ENCODE measurements at places on chromosomes 5 and 9.

GRCh38 chr5:66741394-66741793 is 145.2 kb downstream of the MAST4 start:
- DNase-seq, result no peak

- DNase-seq, result no peak
These were observed 641.5 kb upstream of the CDH10 start for GRCh38 chr5:25286319-25286718.

DNA sequence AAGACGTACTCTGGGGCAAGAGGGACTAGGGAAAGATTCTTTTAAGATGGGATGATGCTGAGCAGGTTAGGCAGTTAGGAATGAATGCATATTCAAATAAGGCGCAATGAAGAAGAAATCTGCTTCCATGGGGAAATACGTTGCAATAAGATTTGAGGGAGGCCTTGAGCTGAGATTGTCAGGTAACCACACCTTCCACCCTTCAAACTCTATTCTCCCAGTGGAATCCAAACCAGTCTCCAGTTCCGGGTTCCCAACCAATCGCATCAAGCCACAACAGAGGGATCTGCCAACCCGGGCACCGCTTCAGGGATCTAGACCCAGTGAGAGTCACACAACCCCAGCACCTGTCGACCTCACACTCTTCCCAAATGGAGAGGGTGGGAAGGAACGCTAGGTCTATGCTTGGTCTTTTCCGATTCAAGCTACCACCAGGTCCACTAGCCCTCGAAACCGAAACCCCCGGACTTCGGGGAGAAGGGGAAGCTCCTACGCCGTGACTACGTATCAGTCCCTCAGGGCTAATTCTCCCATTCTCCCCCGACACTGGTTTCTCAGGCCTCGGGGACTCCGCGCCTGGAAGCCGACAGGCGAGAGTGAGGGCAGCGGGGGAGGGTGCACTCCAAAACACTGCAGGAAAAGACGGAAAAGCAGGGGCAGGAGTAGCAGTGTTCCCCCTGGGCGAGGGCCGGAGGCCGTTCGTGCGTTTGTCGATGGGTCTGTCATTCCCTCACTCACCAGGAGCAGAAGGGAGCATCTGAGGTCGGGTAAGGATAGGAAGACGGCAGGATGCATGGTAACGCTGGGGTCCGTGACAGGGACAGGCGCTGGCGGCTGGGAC is 534 bp downstream of the ERP44 start:
- DNase-seq, result peak; percentile 75

- DNase-seq, result peak; percentile 22
These were observed 1.6 kb downstream of the WNK2 start for GRCh38 chr9:93185266-93186214.

DNA sequence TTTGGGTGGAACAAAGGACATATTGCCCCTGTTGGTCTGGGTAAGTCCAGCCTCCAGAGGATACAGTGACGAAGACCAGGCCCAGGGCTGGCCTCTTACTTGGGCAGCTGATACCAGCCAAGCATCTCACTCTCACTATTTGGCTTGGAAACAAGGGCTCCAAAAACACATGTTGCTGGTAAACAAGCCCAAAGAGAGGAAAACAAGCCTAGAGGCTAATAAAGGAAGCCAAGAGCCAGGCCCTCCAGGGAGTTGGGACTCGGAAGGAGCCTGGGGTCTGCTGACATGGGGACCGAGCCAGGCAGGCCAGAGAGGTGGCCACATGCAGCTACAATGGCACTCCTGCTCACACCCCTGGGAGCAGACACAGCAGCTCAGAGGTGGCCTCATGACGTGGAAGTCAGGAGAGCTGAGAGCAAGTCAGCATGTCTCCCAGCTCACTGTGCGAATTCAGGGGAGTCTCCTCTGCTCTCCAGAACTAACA is 5.7 kb downstream of the SPARC start:
- no peak for DNase-seq

- DNase-seq, result no peak
These were observed 15.3 kb downstream of the MATR3 start for GRCh38 chr5:139308797-139309196.

DNA sequence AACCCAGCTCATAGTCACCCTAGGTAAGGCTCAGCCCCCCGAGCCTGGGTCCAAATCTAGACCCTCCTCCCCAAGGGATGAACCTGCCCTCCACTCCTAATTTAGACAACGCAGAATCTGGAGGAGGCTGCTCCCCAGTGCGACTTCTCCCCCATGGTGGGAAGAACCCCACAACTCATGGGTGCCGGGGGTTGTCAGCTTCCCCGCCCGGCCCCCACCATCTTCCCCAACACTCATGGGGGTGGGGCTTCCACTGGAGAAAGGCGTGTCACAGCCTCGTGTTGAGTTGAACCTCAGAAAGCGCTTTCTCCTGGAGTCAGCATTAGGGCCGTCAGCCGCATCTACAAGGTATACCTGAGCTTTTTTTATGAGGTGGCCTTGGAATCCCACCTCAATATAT is 66.9 kb downstream of the IRX2 start:
- no peak for DNase-seq

DNA sequence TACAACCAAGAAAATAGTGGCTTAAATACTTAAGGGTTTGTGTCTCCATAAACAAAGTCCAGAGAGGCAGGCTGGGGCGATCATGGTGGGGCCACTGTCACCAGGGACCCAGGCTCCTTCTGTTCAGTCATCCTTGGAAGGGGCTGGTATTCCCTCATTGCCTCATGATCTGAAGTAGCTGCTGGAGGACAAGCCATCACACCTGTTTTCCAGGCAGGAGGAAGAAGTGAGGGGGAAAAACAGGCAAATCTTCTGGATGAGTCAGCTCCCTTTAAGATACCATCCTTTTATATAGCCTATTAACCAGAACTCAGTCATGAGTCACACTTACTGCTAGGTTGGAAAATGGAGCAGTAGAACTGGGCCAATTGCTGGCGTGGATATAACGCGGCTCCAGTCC is 92.3 kb downstream of the DAP start:
- no peak for DNase-seq
